Right renal cortex interstitium (tissue), 3 donors: ENCODE measurements at places on chromosomes 7 and 10. TPM values are rescaled to one million over a fixed set of nuclear protein-coding genes. Genes with fewer than 3 reads are reported as not detected.

GRCh38 chr7:139648391-139648861 is 124.9 kb downstream of the CLEC2L start:
- DNase-seq = no peak

DNA sequence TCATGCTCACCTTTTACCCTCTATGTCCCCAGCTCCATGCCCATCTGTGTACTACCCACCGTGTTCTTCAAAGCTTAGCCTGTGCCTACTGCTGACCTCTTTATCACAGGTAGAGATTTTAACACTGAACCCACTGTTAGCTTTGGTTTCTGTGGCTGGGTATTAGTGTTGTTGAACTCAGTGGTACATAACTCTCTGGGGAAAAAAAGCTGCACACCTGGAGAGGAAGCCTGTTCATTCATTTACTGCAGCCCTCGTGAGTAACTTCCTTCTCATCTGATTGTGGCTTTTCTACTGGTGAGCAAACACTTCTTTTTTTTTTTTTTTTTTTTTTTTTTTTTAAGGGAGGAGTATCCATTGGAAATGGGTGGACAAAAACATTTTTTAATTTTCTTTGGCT is 326.3 kb downstream of the CCSER2 start:
- DNase-seq = no peak

DNA sequence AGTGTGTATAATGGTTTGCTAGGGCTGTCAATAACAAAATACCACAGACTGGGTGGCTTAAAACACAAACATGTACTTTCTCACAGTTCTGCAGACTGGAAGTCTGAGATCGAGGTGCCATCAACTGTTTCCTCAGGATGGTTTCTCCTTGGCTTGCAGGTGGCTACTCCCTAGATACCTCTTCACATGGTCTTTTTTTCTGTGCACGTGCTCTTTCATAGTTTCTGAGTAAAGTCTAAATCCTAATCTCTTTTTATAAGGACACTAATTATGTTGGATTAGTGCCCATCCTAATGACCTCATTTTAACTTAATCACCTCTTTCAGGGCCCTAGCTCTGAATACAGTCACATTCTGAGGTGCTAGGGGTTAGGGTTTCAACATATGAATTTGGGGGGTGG is 65.9 kb downstream of the AMPH start:
- no peak for DNase-seq

The CFTR gene
- 3.1 TPM for polyA plus RNA-seq
